ENCODE measurements at places on chromosomes 4 and X.

GRCh38 chrX:24253469-24253868 is 60.4 kb downstream of the SUPT20HL2 start:
- DNase-seq, result no peak

- no peak for DNase-seq
These were observed 14.5 kb upstream of the DKK2 start for GRCh38 chr4:107050525-107051135.

DNA sequence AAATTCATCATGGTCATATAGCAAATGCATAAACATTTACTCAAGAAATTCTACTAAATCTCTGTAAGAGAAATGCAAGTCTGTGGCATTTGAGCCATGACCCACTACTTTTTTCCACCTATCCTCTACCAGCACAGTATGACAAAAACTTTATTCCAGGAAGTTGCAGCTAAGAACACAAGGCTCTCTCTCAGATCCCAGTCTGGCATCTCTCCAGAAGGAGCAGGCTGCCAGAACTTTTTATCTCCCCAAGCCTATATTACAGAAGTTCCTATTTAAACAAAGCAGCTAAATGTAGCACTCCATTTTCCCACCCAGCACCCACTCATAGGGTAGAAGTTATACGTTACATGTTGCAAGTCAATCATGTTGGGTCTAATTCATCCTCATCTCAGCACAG is 49.3 kb upstream of the EPGN start:
- DNase-seq, result no peak

DNA sequence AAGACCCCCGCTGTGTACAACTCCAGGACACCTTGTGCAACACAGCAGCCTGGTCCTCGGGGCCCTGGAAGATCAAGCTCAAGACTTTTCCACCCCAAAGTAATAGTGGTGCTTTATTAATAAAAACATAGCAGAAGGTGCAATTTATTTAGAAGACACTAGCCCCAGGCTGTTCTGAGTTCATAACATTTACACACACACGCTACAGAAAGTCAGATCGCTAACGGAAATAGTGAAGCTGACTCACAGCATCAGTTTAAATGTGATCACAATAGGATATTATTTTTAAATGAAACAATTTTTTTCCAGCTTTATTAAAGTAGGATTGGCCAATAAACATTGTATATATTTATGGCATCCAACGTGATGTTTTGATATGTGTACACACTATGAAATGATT is 141.0 kb downstream of the STK32B start:
- DNase-seq, result no peak

DNA sequence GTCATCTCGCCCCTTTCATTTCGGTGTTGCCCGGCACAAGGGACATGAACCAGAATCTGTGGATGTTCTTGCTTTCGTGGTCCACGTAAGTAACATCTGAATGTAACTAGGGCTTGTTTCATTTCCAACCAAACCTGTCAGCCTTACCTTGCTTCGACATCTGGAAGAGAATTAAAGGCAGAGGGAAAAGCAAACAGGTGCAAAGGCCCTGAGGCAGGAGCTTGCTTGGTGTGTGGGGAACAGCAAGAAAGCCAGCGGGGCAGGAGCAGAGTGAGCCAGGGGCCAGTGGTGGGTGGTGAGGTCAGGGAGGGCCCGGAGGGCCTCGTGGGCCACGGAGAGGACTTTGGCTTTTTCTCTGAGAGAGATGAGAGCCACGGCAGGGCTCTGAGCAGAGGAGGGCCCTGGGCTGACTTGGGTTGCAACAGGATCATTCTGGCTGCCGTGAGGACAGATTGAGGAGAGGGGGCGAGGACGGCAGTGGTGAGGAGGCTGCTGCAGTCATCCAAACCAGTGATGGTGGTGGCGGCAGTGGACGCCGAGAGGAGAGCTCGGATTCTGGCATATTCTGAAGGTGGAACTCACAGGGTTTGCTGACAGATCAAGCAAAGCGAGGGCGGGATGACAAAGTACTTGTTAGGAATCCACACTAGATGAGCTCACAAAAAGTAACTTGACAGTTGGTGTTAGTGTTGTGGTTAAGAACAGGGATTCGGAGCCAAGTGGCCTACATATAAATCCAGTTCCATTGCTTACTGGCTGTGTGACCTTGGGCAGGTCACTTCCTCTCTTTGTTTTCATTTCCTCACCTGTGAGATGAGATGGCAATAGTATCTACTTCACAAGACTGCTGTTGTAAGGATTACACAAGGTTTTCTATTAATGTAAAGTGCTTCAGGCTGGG is 6.8 kb upstream of the WDR13 start:
- no peak for DNase-seq

DNA sequence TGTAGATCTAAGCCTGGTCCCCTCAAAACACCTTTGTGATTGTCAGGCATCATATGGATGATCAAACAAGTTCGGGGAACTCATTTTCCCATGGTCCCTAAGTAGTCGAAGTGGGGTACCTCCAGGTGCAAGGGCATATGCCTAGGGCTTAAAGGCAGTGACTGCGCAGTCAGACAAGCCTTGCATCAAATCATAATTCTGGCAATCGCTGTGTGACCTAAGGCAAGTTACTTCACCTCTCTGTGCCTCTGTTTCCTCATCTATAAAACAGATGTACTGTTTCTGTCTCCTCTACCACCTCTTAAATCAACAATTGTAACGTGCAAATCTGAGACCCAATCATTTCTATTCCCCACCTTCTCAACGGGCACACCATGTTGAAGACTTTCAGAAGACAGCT is 1.8 kb downstream of the CD99L2 start:
- DNase-seq, result no peak

GRCh38 chrX:135541351-135541750 is 20.9 kb downstream of the INTS6L start:
- DNase-seq, result no peak

GRCh38 chr4:94582517-94582916 is 130.8 kb downstream of the PDLIM5 start:
- DNase-seq, result no peak

- DNase-seq, result no peak
These were observed 106.1 kb downstream of the GALNTL6 start for GRCh38 chr4:171919314-171919713.

DNA sequence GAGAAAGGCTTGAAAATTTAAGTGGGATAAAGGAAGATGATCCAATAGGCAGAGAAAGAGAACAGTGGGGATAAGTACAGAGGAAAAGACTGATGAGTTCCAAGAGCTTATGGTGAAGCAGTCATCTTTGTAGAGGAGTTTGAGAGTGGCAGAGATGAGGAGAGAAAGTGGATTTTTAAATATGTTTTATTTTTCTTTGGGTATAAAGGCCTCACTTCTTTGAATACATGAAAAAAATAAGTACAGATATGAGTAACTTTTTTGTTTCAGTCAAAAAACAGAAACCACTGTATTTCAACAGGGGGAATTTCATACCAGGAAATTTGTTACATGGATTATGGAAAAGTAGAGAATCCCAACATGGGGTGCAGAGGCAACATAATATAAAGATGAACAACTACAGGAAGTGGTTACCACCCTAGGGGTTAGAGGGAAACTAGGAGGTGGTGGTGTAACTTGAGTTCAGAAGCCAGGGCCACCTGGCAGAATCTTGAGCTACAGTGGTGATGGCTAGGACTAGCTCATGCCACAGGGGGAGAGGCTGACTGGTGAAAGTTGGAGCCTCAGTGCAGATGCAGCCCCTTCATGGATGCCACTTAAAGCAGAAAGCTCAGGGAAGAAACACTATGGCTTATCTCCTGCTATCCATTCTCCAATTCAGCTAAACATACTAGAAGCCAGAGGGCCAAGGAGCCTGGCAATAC is 3.4 kb upstream of the CYBB start:
- DNase-seq, result no peak

DNA sequence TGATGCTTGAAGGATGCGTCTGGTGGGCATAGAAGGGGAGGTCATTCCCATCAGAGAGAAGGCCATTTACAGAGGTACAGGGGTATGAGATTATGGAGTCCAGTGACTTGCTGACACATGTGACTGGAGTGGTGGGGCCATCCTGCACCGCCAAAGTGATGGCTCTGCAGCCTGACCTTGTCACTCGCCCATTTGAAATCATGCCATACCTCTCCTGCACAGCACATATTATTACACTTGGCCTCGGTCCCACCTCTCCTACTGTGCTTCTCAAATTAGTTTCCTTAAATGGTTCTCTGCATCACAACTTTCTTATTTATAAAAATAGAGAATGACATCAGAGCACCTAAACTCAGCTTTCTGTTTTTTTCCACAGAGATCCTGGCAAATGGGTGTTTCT is 60.7 kb upstream of the HAND2 start:
- DNase-seq, result no peak

All from NCI-H1694 (cell line).